ENCODE measurements at places on chromosomes 12 and 14.

DNA sequence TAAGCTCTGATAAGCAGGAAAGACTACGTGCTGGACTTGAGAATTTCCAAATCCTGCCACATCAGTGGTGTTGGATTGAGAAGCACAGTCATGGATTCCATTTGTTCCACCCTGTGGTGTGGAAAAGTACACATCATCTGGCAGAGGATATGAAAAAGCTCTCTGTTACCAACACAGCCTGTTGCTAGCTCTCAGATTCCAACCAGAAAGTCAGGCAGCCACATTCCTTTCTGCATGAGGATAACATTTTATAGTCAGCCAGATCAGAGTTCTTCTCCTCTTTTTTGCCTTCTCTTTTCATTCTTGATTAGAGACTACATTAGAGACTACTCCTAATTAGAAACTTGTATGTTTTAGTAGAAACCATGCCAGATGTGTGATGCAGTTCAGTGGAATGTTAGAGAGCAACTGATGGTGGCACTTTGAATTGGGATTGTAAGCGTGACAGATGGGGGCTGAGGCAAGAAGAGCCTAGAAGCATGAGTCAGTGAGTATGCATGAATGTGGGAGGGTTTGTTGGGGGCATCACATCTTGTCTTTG lies 61.2 kb upstream of the STXBP6 start:
- no peak for DNase-seq

DNA sequence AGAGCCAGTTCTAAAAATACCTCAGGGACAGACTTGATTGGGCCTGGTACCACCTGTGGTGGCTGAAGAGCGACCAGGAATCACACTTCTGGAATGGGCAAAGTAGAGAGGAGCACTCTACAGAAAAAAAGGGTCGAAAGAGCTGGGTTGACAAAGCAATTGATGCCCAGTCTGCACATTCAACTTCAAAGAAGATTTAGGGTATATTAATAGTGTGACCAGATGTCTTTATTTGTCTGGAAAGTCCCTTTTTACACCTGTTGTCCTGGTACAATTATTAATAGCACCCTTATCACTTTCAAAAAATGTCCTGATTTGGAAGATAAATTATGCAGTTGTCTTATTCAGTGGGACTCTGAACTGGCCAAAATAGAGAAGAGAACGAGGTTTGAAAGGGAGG lies 137.5 kb downstream of the DYRK2 start:
- no peak for DNase-seq

DNA sequence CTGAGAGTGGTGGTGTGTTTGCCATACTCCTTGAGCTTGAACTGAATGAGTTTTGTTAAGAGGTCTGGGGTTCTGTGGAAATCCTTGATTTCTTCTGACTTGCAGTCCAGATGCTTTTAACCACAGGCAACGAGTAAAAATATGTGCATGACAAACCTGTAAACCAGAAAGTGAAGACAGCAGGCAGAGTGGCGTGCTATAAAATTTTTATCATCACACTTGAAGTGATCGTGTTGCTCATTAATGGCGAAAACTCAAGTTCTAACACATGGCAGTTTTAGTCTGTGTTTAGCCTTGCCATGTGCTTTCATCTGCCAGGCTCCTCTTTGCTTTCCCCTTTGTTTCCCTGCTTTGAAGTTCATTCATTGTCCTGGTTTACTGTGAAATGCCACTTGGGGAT lies 28.0 kb downstream of the TXNRD1 start:
- DNase-seq: no peak

GRCh38 chr12:78271546-78271945 lies 440.9 kb downstream of the NAV3 start:
- DNase-seq: no peak

GRCh38 chr14:81311141-81311540 lies 89.0 kb downstream of the STON2 start:
- no peak for DNase-seq

DNA sequence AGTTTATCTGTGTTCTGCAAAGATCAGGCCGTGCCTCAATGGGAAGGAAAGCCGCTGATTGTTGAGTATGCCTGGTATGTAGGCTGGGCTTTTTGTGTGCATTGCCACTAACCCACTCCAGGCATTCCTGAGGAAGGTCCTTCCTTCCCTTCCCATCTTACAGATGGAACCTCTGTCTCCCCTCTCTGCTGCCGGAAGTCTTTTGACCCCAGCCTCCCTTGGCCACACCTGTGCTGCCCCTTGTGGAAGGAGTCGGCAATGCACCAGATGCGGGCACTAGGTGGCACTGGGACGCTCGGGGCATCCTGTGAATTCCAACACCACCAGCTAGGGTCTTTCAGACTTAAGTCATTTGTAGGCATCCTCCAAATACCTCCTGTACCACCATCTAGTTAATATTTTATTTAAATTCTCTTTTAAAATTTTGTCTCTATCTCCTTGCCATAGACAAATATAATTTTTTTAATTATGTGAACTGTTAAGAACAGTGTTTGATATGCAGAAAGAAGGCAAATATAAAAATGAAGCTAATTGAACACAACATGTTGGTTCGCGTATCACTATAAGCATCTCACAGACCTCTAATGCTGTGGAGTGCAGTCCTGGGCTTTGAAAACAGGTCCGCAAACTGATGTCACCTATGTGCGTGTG lies 99.6 kb downstream of the RIN3 start:
- peak; percentile 69 for DNase-seq

- DNase-seq: no peak
Measured at GRCh38 chr12:52631264-52631663, 12.9 kb upstream of the KRT73 start.

- no peak for DNase-seq
Measured at GRCh38 chr14:71338153-71338552, 430.9 kb downstream of the PCNX1 start.

DNA sequence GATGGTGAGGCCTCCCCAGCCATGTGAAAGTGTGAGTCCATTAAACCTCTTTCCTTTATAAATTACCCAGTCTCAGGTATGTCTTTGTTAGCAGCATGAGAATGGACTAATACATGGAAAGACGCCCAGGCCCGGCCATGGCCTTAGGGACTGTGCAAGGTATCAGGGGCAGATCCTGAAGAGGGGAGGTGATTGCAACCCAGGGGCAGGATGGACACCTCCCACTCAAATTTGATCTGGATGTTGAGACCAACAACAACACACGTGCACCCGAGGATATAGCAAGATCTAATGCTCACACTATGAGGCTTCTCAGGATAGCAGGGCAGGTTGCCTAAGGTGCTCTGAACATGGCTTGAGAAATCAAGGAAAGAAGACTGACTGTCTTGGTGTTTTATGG lies 13.5 kb upstream of the SERPINA4 start:
- DNase-seq: no peak

- DNase-seq: no peak
Measured at GRCh38 chr12:51242120-51242519, 3.5 kb downstream of the DAZAP2 start.

GRCh38 chr12:46547421-46548354 lies 175.1 kb upstream of the SLC38A2 start:
- no peak for DNase-seq

DNA sequence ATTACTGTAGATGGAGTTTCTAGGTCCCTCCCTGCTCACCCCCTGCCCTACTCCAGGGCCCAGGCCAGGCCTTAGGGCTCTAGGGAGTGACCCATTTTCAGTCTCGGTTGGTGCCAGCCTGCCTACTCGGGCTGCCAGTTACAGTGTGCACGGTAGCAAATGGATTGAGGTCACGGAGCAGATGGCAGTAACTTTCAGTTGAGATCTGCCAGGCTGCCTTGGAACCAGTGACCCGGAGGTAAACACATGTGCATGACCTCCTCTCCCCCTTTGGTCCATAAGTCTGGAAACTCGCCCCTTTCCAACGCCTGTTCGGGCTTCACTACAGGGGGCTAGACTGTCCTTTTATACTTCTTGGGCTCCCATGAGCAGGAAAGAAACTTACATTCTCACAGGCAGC lies 139.7 kb upstream of the TBX3 start:
- no peak for DNase-seq

- no peak for DNase-seq
Measured at GRCh38 chr14:21072031-21072473, 1.9 kb downstream of the ARHGEF40 start.

- DNase-seq: no peak
Measured at GRCh38 chr12:127237151-127237550, 1029.8 kb upstream of the TMEM132C start.

DNA sequence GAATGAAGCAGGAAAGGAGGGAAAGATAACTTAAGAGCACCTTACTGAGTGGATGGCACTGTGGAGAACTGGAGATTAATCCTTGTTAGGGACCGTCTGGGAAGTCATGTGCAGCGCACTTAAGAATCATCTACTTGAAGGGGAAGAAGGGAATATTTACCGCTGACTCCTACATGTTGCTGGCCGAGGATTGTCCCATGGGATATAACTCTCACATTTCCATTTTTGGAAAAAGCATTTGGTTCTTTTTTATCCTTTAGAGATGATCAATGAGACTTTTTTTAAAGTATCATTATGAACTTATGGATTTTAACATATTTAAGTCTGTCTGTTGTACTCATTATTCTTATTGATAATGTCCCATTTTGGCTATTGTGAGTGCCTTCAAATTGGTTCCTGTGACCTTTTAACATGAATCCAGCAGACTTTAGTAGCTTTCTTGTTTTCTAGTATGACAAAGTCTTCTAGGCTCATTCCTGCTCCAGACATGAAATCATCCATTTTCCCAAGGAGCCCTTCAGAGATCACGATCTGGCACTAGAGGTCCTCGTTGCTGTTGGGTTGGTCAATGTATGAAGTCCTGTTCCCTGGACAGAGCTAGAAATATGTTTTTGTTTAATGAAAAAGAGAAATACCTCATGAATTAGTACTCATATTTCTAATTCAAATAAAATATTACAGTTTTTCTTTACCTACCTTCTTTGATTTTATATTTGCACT lies 20.2 kb upstream of the FAM234B start:
- DNase-seq: no peak

DNA sequence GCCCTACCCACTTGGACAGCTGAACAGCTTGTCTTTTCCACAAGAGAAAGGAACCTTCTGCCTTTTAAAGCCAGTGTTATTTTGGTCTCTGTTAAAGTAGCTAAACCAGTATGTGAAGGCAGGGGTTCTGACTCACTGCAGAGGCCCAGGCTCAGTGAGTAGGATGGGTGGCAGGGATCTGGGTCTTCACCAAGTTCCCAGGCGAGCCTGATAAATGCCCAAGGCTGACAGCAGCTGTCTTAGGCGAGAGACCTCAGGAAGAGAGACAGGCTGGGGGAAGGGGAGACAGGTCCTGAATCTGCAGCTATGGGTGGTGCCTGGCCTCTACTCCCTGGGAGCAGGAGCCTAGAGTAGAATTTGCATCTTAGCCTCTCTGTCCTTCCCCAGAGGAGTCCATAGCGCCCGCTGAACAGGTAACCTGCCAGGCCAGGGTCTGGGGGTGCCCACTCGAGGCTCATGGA lies 18.1 kb upstream of the KIF26A start:
- no peak for DNase-seq

GRCh38 chr14:24113801-24114531 lies 611 bp upstream of the DCAF11 start:
- DNase-seq: peak; percentile 90

DNA sequence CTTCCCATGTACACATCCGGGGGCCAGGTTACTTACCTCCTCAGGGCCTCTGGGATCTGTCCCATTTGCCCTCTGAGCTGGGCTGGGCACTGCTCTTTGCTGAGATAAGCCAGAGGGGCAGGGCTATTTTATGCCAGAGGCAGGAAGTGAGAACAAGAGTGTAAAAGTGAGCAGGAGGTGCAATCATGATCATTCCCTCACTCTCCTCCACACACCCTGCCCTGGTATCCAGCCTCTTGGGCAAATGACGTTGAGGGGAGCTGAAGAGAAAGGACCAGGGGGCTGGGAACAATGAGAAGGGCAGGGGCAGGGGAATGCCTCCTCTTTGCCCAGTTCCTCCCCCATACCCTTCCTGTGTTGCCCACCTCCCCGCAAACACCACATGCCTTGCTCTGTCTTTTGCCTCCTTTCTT lies 4.2 kb downstream of the LPAR5 start:
- DNase-seq: no peak

DNA sequence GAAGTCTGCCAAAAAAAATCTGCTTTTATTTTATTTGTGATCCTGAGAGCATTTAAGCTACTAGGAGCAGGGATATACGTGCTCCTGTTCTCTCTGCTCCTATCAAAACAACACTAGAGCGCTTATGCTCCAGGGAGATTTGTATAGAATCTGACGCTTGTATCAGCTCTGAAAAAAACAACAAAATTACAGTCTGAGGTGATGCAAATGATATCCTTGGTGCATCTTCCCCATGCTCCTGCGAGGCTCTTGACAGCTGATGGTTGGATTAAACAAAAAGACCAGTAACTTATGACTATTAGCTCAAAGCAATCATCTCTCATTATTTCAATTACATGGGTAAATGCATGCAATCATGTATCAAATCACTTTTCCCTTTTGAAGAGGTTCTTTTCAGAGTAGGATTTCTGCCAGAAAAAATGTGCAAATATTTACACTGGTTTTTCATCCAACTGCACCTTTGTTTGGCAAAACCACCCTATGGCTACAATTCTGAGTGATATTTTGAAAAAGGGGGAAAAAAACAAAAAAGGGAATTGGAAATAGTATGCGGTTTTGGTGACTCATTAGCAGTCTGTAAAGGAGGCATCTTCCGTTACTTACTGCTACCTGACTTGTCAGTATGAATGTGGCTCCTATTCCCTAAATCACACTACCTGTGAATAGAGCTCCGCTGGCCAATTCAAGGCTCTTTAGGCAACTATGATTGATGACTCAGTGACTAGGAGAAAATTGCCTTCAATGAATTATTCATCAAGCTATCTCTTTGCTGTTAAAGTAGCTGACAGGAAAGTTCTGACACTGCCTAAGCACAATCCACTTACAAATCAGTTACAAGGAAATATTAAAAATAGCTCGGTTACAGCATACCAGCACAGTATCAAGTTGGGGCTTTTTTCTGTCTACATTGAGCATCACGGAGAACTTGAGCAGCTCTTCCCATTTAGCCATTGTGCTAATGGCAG lies 450.0 kb downstream of the FOXG1 start:
- DNase-seq: no peak

DNA sequence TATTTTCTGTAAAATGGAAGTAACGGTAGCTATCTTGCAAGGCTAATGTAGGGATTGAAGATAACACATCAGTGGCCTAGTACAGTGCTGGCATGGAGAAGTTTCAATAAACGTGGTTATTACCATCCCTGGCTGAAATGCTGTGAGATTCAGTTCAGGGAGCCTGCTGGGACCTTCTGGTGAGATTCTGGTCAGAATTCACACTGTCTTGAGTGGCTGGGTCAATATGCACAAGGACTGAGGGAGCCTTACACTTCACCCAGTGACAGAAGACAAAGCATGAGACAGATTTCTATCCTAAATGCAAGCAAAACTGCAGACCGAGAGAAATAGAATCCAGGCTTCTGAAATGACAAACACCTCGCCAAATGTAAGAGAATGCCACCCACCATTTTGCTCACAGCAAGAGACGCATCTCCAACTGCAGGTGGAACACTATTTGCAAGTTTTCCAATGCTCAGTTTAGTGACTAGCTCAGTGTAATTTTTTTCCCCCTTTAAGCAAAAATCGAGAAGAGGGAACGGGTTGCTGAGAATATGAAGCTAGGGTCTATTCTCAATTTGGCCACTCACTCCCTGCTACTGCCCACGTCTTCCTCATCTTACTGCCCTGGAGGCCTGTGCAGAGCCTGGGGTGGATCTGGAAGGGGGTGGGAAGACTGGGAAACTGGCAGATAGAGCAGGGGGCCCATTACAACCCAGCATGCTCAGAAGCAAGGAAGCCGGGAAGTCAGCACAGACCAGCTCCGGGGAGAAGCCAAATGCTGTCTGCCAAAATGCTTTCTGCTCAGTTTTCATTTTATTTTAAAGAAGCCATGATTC lies 201.3 kb downstream of the TTC7B start:
- no peak for DNase-seq

GRCh38 chr12:51997136-51997535 lies 9.6 kb upstream of the TAMALIN start:
- no peak for DNase-seq

Data from CD4-positive, alpha-beta T cell treated with Interleukin-17A for 1 hour (primary cell).